ENCODE measurements at places on chromosomes 7 and 10. TPM values are rescaled to one million over a fixed set of nuclear protein-coding genes. Genes with fewer than 3 reads are reported as not detected.

DNA sequence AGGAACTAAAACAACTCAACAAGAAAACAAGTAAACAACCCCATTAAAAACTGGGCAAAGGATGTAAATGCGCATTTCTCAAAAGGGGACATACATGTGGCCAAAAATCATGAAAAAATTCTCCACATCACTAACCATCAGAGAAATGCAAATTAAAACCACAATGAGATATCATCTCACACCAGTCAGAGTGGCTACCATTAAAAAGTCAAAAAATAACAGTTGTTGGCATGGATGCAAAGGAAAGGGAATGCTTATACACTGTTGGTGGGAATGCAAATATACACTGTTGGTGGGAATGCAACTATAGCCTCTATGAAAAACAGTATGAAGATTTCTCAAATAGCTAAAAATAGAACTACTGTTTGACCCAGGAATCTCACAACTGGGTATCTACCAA, 60.0 kb upstream of the LANCL2 start:
- no peak for DNase-seq

- no peak for DNase-seq
These were observed 108.6 kb upstream of the SLC13A1 start for GRCh38 chr7:123308254-123308951.

GRCh38 chr10:74900297-74900696, 73.9 kb downstream of the KAT6B start:
- no peak for DNase-seq

DNA sequence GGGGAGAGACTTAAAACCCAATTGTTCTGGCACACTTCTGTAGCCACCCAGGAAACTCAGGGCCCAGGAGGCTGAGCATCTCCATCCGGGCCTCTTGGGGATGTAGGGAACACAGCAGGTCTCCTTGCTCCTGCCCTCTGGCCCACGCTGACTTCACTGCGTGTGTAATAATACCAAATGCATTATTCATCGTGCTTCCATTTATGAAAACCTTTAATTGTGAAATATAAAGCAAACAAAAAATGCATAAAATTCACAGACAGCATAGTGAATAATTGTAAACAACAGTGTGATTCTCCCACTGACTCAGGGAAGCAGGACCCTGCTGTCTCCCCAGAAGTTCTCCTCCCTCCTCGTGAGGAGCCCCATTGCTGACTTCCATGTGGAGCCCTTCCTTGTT, 70.3 kb upstream of the SHH start:
- no peak for DNase-seq

GRCh38 chr10:91434041-91434440, 23.9 kb downstream of the HECTD2 start:
- DNase-seq, result no peak

DNA sequence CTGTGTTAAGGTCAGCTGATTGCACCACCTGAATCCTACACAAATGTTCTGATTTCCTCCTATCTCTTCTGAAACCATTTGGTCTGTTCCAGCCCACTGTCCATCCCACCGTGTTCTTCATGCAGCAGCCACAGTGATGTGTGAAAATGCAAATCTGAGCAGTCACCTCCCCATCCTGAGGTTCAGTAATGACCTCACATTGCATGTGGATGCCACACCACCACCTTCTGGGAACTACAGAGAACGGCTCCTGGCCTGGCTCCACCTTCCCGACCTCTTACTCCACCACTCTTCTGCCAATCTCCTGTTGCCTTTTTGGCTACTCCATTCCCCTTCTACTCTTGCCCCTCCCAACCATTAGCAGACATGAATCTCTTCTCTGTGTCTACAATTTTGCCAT, 244.4 kb downstream of the TNS3 start:
- no peak for DNase-seq

DNA sequence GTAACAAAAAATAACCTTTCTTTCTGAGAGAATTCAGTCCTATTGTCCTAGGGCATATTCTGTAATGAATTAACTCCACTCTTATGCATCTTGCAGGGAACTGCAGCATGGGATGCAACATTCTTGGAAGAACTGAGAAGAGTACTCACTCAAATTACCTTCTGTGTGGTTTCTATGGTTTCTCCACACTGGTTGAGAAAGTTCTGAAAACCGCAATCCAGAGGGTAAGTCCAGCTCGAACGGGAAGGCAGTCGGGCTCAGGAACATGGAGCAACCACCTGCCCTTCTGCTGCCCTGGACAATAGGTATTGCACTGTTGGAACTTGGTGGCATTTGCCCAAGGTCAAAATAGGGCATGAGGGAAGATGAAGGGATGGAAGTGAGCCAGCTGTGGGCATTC, 59.6 kb upstream of the CDK13 start:
- DNase-seq, result no peak

DNA sequence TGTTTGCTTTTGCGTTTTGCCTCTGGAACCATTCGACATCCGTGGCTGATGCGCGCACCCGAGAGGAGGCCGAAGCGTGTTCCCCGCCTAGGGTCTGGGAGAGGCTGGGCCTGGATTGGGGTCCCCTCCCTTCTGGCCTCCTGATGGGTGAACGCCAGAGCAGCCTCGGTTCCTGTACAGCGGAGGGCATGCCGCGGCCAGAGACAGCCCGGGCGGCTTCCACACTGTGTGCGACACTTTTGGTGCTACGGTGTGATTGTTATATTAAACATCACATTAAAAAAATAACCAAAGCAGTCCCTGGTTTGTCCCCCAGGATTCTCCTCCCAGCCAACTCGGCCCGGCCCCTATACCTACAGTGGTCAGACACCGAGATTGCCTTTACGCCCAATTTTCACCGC, 3.7 kb upstream of the HOXA7 start:
- no peak for DNase-seq

GRCh38 chr10:48501787-48502771, 102.8 kb downstream of the ARHGAP22 start:
- no peak for DNase-seq

- no peak for DNase-seq
These were observed 3.4 kb downstream of the MMRN2 start for GRCh38 chr10:86953747-86954680.

DNA sequence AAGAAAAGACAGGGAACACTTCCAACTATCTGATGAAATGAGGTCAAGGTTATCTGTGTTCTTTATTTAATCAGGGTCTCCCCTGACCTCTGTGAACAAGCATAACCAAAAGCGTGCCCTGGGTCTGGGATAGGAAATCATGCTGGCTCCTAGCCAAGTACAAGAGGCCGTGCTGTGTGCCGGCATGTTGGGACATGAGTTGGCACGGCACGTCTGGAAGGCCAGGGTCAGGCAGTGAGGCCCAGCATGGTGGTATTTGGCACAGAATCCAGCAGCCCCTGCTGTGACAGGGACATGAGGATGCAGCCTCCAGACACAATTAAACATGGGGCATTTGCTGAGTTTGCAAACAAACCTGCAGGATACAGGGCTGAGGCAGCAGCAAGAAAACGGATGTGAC, 320.4 kb downstream of the PLXNA4 start:
- DNase-seq, result no peak

- no peak for DNase-seq
These were observed 116.8 kb downstream of the ARID5B start for GRCh38 chr10:62018131-62018911.

DNA sequence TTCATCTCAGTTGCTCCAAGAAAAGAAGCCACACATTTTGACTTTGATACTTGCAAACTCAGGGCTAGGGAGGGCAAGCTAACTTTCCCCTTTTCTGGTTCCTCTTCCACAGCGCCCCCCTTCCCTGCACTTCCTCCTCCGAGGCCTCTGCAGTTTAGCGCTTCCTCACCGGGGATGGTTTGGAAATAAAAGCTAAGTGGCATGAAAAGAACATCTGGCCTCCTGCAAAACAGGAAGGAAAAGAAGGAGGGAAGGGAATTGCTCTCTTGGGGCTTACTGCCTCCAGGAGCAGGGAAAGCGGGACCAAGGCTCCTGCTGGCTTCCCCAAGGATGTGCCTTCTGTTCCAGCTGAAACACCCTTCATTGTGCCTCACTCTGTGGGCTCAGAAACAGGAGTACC, 42.3 kb downstream of the PRKCQ start:
- DNase-seq, result no peak

DNA sequence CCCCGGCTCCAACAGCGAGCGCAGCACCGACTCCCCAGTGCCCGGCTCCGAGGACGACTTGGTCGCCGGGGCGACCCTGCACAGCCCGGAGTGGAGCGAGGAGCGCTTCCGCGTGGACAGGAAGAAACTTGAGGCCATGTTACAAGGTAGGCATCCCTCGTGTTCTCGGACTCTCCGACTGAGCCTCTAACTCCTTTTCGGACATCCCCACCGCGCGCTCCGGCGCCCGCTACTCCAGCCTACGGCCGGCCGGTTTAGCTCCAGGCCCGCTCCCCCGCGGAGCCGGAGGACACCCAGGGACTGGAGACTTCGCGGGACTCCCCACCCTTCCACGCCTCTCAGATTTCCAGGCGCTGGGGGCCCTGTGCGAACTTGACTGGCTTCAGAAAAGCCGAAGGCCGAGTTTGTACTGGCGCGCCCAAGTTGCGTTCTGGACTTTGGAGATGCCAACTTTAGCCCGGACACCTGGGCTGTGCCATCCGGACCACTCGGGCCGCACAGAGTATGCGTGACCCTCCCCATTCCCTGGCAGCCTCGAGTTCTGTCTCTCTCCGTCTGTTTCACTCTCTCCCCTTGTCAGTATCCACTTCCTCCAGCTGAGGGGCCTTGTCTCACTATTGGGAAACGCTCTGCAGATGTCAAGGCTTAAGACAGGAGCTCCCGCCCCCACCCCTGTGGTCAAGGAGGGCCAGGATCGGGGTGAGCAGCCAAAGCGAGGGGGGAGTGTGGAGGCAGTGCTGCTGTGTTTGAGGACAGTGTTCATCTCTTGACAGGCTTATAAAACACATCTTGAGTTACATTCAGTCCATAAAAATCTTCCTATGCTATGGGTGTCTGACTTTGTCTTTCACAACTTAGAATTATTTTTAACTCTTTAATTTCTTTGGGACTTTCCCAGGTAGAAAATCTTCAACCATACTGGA, 777 bp downstream of the BICC1 start:
- no peak for DNase-seq

GRCh38 chr10:34940436-34940835, 125.3 kb upstream of the PARD3 start:
- no peak for DNase-seq

DNA sequence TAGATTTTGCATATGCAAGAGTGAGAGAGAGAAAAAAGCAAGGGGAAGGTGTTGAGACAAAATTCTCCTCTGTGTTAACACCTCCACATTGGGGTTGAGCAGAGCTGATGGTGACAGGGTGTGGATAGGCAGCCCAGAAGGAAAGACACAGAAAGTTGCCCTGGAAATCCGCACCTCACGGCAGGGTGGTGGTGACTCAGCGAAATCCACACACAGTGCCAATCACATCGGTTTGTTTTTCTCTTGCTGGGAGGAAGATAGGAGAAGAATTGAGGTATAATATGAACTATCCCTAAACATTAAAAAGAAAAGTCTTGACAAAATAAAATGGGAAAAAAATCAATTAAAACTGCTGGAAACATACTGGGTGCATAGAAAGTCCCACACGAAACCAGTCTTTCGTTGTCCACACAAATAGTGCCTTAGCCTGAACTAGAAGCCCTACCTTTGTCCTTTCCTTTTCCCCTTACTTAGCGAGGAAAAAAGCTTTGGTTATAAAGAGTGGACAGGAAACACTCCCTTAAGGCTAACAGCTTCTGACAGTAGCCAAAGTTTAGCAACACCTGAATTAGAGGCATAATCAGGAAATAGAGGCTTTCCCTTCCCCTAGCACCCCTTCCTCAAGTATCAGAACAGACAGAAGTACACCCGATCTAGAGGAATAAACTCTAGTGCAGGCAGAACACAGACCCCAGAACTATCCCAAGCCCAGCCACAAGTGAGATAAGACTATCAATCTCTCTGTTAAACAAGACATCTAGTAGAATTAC, 39.2 kb upstream of the DNAJC1 start:
- peak; percentile 72 for DNase-seq

DNA sequence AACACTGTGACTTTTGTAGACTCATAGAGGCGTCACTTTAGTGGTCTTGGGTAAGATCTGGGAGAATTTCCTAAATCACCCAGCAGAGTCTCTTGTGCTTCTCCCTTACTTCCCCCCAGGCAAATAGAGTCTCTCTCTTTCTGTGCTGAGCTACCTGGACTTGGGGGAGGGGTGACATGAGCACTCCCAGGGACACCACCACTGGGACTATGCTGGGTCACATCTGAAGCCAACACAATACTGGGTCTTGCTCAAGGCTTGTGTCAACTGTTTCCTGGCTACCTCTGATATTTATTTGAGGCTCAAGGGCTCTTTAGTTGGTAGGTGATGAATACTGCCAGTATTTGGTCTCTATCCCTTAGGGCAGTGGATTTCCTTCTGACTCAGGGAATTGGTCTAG, 214.6 kb upstream of the TPK1 start:
- no peak for DNase-seq

- DNase-seq, result peak; percentile 42
These were observed 1.5 kb upstream of the GRIFIN start for GRCh38 chr7:2477447-2478398.

DNA sequence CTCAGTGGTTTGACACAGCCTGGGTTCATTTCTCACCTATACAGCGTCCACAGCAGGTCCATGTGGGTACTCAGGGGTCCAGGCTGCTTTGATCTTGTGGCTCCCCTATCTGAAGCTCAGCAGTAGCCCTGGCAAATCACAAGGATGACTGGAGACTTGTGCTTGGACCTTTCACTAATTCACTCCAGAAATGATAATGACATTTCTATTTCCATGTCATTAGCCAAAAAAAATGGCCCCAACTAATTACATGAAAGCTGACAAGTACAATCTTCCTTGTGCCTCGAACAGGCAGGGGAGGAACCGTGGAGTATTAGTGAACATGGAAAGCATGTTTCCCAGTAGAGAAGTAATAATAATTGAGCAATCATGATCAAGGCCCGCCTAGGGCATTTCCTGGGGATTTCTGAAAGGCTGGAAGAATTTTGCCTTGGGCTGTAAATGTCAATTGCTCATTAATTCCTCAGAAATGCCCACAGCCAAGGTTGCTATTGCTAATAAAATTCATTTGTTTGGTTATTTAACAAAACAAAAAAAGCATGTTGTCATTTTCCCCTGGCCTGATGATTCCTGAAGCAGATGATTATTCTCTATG, 586.1 kb downstream of the SDK1 start:
- DNase-seq, result no peak

GRCh38 chr10:48497780-48498770, 106.8 kb downstream of the ARHGAP22 start:
- no peak for DNase-seq

- DNase-seq, result no peak
These were observed 138.3 kb downstream of the DNAJB6 start for GRCh38 chr7:157475095-157475494.

DNA sequence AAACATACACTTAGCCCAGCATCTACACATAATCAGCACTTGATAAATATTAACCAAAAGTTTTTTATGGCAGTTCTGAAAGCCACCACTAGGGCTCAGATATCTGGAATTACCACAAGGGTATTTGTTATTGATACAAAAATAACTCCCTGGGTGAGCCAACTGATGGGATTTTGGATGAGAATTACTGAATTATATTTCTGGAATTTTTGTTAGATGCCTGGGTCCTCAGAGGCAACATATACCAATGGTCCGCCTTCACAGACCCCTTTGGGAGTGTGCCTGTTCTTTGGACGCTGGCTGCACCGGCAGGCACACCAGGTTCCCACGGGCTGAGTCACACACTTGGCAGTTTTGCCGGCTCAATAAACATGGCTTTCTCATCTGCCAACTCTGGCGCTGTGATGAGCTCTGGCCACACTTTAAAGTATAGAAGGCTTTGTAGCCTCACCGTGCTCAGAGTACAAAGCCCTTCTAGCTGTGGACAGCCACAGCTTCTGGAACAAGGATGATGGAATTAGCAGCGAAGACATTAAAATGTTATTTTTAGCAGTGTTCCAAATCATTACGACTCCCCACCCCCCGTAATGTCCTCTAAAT, 24.5 kb upstream of the EEPD1 start:
- DNase-seq, result peak; percentile 76

KNDC1 gene
- total RNA-seq, result 0.09 TPM

SEPHS1 gene
- total RNA-seq, result 46.0 TPM

COL26A1 gene
- 0.09 TPM for total RNA-seq

All from NCI-H460 (cell line).